ENCODE measurements at places on chromosomes 12 and 14.

DNA sequence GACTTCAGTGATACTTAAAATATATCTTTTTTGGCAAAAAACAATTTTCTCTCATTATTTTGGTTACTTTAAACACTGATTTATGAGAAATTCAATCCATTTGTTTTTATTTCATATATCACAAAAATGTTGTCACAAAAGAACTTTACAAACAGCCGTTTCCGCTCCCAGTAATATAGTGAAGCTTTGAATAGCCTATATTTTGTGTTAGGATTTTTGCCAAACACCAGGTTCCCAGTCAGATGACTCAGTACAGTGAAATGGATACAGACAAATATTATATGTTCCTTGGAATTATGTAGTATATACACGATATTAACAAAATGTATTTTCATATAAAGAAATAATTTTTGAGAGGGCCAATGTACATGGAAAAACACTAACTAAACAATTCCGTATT lies 411.1 kb downstream of the CCER1 start:
- DNase-seq: no peak

DNA sequence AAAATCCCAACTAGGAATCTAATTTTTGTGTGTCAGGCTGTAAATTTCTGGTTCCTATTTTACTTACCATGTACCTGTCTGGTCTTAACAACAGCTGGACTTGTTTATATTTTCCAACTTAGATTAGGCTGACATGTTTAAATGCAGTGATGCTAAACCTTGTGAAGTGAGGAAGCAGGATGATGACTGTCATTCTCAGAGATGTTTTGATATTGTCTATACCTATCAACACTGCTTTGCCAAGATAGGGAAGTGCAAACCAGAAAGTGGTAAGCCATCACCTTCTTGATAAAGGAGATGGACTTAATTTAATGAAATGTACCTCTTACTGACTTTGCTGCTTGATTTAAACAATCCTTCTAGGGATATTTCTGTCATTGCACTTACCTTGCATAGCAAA lies 2.1 kb downstream of the BICD1 start:
- no peak for DNase-seq

GRCh38 chr14:105503935-105504692 lies 13.1 kb downstream of the TEDC1 start:
- no peak for DNase-seq

GRCh38 chr12:15939111-15939510 lies 28.0 kb downstream of the DERA start:
- DNase-seq: no peak

- peak; percentile 10 for DNase-seq
These were observed 631.8 kb downstream of the TMTC2 start for GRCh38 chr12:83318386-83319098.

DNA sequence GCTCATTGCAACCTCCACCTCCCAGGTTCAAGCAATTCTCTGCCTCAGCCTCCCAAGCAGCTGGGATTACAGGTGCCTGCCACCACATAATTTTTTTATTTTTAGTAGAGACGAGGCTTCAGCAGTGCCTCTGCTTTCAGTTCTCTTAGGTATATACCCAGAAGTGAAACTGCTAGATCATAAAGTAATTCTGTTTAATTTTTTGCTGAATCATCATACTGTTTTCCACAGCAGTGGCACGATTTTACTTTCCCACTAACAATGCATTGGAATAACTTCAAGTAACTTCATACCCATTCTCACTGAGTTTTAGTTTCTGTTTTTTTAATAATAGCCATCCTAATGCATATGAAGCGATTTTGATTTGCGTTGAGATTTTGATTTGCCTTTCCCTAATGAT lies 148.0 kb upstream of the G2E3 start:
- no peak for DNase-seq

DNA sequence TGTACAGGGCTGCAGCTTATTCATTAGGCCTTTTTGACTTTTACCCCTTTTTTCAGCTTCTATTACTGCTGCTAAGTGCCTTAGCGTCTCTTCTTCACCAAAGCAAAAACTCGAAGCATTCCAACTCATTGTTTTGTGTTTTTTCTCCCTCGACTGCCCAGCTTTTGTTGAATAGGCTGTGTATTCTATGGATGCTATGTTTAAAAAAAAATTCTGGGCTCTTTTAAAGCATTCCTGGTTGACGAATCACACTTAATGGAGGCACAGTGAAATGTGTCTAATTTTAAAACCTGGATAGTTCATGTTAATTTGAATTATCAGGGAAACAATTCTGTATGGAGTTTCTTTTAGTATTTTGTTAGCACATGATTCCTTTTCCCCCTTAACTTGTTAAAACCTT lies 29.7 kb downstream of the KTN1 start:
- no peak for DNase-seq

DNA sequence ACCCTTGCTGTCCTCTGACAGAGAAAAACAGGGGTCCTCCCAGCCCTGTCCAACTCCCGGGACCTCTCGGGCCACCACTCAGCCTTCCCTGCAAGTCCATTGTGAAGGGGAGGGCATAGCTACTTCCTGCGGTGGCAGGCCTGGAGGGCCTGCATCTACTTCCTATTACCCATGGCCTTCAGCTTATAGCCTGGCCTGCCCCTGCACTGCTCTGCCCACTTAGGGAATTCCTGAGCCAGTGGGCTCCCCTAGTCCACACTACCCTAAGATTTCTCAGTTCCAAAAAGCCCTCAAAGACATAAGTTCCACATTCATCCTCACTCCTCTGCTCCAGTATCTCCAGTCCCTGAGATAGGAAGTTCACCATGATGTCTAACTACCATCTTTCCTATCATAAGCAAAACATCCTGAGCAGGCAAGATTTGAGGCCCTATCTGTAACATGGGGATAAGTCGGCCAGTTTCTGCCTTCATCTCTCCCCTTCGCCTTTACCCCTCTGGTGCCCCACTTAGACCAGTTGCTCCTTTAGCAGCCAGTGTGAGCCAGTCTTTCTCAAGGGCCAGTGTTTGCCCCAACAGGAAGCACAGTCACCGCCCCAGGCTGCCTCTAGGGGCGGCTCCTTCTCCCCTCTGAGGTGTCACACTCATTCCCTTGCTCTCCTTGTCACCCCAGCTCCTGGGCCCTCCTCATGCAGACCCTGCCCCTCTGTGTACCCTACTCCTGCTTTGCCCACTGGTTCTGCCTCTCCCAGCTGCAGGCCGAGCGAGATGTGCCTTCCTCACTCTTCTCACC lies 10.9 kb downstream of the HDAC7 start:
- DNase-seq: no peak

- no peak for DNase-seq
These were observed 12.8 kb downstream of the ZFHX2 start for GRCh38 chr14:23538785-23539184.

DNA sequence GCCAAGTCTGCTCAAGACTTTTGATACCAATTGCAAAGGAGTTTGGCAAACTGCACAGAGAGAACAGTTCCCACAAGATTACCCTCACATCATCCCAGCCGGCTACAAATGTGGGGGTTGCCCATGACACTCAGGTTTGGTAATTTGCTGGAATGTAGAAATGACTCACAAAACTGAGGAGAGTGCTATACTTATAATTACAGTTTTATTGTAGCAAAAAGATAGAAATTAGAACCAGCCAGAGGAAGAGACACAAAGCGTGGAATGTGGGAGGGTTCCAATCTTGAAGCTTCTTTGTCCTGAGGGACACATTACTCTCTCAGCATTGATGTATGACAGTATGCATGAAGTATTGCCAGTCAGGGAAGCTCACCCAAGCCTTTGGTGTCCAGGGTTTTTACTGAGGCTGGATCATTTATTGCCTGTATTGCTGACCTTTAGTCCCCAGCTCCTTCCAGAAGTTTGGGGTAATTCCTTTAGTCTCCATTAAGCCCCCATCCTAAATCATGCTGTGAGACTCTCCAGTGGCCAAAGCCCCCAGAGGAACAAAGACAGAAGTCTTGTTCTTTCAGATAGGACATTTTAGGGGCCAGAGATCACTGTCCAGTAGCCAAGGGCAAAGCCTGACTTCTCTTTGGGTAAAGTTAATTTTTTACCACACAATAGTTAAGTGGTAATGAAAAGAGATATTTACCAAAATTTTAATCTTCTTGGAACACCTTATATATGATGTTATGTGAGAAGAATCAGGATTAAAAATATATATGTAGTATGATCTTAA lies 9.9 kb downstream of the TBK1 start:
- peak; percentile 69 for DNase-seq

- no peak for DNase-seq
These were observed 220.6 kb upstream of the TMEM260 start for GRCh38 chr14:56358851-56359614.

DNA sequence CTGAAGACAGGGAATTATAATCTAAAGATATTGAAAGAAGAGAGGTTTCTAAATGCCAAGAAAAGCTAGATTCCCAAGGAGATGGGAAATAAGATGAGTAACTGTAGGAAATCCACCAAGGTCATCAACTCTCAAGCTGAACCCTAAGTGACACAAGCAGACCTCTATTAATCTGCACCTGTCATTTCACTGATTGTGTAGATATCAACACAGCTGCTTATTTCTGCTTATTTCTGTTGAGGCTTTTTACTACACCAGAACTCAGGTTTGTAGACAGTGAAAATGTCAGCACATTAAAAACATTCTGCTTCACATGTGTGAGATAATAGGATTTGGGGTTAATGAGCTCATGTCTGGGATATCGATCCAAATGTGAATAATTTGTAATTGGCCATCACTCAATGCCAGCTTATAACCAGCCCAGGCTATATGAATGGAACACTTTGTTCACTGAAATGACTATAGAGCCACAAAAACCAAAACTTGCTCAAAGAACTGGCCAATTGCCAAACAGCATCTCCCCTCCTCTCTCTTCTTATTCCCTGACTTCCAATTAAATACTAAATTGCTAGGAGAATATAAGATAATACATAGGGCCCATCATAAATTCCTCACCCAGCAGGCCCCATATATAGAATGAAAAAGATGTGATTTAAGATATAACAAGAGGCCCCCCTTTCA lies 188.7 kb upstream of the ARID2 start:
- peak; percentile 7 for DNase-seq

DNA sequence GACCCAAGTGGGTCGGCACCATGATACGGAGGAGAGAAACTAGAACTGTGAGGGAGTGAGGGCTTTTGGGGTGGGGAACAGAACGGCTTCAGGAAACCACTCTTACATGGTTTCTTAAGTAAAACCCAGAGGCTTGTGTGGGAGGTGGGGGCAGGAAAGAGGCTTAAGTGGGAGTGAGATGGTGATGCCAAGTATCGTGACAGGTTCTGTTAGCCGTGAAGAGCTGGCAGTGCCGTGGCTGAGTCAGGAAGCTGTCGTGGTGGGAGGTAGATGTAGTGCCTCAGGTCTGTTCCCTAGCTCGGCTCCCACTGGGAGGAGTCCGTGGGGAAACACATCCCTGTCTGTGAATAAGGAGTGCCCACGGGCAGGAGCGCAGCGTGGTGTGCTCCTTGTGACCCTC lies 185.8 kb upstream of the FKBP4 start:
- DNase-seq: no peak

DNA sequence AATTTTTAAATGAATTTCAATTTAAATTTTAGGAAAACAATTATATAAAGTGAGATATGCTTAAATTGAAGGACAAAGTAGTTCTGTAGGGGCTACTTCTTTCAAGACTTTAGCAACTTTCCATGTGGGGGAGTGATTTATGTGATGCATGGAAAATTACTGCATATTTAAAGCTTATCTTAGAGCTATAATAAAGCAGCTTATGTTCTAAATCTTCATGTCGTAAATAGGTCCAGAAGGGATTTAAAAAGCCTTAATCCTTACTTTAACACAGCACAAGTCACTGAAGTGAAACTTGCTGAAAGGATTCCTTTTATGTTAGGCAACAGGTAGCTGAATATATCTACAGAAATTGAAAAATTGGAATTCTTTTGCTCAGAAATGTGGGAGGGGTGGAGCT lies 340.4 kb downstream of the NAV3 start:
- DNase-seq: peak; percentile 92

DNA sequence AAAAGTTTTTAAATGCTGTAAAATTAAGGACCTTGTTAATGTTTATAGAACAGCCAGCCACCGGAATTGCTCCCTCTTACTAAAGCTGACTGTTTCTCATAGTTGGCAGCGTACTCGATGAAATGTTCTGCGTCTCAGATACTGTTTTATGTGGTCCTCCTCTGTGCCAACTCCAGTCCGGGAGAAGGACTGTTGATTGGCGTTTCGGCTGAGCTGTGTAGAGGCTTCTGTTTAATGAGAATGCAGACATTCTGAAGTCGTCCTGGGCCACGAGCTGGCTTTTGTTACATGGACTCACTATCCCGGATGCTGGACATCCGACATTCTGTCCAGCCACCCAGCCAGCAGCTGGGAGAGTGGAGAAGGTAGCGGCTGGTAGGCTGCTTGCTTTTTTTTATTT lies 75.4 kb downstream of the WDR20 start:
- no peak for DNase-seq

GRCh38 chr12:105492591-105493545 lies 162.4 kb downstream of the C12orf75 start:
- no peak for DNase-seq

GRCh38 chr12:92753976-92754885 lies 51.4 kb downstream of the PLEKHG7 start:
- no peak for DNase-seq

- no peak for DNase-seq
These were observed 44.0 kb upstream of the FRMD6 start for GRCh38 chr14:51607711-51608110.

- DNase-seq: no peak
These were observed 4.8 kb downstream of the SLC39A2 start for GRCh38 chr14:21003788-21004346.

DNA sequence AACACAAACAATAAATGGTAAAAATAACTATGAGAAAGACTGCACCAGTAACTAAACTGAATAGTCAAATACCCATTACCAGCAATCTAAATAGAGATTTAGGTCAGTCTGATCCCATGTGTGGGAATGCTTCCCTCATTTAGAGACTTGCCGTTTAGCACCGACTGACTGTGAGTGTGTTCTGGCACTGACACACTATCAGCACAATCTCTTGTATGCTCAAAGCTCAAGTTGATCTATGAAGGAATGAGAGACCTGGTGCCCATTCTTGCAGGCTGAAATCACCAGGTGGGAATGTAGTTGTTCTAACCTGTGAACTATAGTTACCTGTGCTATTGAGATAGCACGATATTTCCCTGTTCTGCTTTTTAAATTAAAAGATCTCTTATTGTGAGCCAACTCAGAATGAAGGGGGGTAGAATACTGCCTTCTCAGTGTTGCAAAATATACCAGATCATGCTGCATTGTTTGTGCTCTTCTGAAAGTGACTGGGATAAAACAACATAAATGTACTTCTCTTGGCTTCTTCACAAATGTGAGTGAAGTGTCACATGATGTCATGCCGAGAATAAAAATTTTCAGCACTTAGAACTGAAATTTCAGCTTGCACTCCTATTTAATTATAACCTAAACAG lies 99.6 kb downstream of the LIN7A start:
- DNase-seq: no peak

GRCh38 chr14:91059576-91060350 lies 678 bp downstream of the RPS6KA5 start:
- no peak for DNase-seq

DNA sequence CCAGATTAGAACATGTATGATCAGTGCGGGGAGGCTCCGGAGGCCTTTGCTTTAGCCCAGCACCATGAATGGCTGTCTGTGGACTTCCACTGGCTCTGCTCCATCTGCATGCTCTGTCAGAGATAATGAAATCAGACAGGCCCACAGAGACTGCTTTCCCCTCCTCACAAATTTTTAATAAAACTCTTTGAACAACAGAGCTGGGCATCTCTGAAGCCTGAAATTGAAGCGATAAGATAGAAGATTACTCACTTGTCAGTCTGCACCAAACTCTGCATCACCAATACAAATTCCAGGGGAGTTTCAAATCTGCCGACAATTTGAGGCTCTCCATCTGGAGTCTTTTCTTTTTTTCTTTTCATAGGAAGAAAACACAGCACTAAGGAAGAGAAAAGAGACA lies 110.0 kb downstream of the DYRK2 start:
- no peak for DNase-seq

Data from retinal pigment epithelial cell (primary cell).